Aorta (tissue), 5 donors: ENCODE measurements at places on chromosomes 12 and 14. TPM values are rescaled to one million over a fixed set of nuclear protein-coding genes. Genes with fewer than 3 reads are reported as not detected.

GRCh38 chr12:95212586-95212985, 4.7 kb downstream of the FGD6 start:
- no peak for DNase-seq

DNA sequence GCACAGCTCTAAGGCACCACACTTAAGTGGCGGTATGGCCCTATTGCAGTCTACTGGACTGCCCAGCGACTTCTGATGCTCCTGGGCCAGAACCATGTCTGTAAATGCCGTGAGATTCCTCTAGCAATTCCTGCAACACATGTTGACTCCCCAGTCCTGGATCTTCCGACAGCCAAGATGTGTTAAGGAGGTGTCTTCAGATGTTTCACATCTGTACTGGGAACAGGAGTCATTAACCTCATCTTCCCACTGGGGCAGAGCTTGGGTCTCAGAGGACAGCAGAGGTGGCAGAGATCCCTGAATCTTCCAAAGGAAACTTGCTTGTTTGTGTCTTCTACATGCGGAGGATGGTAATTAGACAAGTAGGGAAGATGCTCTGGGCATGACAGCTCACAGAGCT, 8.2 kb downstream of the TMEM120B start:
- no peak for DNase-seq

DNA sequence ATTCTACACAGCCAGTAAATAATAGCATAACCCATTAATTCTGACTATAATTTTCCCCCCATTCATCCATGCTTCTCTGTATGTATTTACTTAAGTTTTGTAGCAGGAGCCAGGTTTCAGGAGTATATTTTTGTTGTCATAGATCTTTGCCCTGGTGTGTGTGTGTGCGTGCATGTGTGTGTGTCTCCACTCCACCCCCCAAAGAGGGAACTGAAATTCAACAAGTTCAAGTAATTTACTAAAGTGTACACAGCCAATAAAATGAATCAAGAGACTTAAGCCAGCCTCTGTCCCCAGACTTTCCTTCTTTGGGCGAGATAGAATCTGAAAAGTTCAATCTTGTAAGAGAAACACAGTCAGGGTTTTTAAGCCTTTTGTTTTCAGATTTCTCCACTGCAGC, 792.0 kb downstream of the MED13L start:
- DNase-seq, result no peak

GRCh38 chr12:51320311-51320694, 3.7 kb downstream of the BIN2 start:
- no peak for DNase-seq

Gene SRRM4
- 0.13 TPM for polyA plus RNA-seq

- no peak for DNase-seq
Measured at GRCh38 chr12:20448781-20449180, 80.4 kb downstream of the PDE3A start.

DNA sequence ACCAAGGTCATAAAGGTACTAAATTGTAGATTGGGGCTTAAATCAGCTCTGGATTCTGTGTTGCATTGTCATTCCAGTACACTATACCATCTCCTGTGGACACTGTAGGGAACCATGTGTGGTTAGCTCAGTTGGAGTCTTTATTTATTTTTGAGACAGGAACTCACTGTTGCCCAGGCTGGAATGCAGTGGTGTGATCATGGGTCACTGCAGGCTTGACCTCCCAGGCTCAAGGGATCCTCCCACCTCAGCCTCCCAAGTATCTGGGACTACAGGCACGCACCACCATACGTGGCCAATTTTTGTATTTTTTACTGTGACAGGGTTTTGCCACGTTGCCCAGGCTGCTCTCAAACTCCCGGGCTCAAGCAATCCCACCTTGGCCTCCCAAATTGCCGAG, 6.7 kb downstream of the PAPOLA start:
- DNase-seq, result no peak

DNA sequence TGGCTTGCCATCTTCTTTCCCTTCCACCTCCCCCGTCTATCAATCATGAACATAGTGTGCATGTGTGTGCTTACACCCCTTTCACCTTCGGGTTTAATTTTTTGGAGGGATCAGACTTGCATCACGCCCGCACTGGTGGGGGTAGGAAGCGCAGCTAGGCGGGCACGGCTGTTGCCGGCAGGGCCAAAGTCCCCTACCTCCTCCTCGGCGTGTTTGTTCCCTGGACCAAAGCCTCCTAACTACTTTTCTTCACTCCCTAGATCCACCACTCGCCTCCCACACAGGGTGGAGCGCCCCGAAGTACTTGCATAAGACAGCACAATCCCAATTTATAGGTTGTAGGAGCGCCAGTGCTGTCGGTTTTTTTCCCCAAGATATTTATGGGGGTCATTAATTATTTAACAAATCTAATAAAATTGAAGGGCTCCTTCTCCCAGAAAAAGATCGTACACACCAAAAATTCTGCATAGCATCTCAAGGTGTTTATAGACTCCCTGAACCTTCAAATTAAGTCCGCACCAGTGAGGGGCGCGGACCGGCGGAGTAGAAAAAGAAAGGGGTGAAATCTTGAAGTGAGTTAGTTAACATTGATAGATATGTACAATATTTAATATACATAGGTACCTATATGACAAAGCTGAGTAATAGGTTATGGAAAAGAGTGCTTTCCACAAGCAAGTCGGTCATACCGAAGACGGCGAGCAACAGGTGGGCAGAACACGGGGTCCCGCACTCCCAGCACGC, 717 bp downstream of the PKP2 start:
- no peak for DNase-seq
